CD4-positive, alpha-beta T cell treated with Interleukin-4 for 4 hours (primary cell): ENCODE measurements at places on chromosomes 6 and 20.

DNA sequence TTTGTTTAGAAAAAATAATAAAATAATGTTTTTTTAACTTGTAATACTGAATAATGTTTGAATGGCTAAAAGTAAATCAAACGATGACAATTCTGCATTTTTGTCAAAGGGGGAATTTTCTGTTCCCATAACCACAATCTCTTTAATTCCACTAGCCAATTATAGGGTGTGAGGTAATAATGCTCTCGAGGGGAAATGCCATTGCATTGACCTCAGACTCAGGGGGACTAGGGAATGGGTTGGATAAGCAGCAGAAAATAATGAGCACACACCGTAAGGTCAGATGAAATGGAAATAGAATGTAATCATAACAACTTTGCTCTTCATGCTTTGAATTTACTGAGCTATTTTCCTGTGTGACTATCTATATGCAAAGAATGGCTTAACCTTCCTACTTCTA is 584.7 kb downstream of the RFPL4B start:
- DNase-seq, result no peak

DNA sequence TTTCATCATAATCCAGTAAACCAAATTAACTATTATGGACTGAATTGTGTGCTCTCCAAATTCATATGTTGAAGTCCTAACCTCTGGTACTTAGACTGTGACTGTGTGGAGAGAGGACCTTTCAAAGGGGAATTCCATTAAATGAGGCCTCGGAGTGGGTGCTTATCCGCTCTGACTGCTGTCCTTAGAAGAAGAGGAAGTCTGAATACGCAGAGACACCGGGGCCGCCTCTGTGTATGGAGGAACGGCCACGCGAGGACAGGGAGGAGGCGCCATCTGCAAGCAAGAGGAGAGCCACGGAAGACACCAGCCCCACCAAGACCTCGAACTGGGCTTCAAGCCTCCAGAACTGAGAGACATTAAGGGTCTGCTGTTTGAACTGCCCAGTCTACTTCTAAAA is 35.6 kb upstream of the RPS6KA2 start:
- no peak for DNase-seq

DNA sequence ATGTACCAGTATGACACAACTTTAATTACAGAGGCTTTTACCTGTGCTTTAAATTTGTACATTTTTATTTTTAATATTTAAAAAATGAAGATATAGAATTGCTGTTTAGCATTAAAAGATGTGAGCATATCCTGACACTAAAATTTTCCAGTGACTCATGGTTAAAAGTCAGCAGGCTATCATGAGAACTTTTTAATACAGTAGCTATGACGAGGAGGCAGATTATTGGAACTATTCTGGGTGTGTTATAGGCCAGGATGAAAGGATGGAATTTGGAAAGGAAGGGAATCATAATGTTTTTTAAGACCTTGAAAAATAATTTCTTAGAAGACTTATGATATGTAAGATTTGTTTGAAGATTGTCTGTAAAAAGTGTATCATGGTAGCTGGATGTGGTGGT is 91.0 kb downstream of the GFRA4 start:
- no peak for DNase-seq

DNA sequence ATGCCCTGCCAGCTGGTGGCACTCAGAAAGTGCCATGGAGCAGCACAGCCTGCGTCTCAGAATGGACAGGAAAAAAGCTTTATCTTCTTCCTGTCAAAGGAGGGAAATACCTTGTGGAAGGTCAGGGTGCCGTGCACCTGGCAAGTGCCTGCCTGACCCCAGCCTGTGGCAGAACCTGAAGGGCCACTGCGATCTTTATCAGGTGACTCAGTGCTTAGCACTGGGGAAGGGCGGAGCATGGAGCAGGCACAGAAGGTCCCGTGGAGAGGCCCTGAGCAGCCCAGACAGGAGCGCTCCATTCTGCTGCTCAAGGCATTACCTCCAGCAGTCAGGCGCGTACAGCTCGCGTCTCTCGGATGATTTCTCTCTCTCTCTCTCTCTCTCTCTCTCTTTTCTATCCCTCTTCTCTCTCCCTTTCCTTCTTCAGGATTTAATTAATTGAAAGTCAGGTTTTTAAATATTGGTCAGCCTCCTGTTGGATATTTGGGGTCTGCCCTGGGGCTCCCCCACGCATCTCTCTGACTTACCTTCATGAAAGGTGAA is 31.7 kb downstream of the FOXC1 start:
- no peak for DNase-seq
